ENCODE measurements at places on chromosomes 3 and 15.

DNA sequence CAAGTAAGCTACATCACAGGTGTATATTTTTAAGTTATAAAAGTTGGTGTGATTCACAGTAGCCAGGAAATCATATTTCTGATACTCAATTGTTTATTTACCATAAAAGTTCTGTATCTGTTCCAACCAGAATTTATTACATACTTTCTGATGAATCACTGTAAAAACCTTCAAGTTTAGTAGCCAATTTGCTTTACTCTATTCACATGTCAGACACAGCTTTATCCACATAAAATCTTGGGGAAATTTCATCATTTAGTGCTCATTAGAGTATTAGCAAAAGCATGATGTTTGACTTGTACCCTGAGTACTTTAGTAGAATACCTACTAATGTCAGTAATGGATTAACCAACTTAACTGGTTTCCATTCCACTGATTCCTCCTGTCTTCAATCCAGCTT, 249.8 kb downstream of the POLQ start:
- DNase-seq: no peak

DNA sequence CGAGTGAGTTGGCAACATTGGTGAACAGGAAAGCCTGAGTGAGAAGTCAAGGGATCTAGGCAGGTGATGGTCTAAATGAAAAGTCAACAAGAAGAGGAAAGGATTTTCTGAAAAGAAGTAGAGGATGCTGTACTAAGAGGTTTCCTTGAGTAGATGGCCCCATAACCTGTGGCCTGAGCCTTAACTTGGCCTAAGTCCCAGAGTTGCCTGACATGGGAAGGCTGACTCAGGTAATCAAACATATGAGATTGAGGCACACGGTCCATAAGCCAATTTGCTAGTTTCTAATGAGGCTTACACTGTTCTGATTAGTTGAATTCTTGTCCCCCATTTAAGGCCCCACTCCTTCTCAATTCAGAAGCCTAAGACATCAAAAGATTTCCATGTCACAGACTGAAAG, 262.5 kb upstream of the LMCD1 start:
- DNase-seq: no peak

DNA sequence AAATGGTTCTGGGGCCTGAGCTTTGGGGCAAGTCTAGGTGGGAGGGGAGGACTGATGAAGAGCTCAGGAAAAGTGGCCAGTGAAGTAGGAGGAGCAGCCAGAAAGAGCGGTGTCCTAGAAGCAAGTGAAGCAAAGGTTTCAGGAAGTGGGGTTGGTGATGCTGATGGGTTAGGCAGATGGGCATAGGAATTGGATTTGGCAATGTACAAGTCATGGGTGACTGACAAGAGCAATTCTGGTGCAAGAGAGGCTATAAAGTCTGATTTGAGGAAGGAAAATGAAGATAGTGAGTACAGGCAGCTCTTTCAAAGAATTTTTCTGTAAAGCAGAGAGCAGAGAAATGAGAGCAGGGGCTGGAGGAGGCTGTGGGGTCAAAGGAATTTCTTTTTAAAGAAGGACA, 19.7 kb downstream of the ALPK3 start:
- no peak for DNase-seq

DNA sequence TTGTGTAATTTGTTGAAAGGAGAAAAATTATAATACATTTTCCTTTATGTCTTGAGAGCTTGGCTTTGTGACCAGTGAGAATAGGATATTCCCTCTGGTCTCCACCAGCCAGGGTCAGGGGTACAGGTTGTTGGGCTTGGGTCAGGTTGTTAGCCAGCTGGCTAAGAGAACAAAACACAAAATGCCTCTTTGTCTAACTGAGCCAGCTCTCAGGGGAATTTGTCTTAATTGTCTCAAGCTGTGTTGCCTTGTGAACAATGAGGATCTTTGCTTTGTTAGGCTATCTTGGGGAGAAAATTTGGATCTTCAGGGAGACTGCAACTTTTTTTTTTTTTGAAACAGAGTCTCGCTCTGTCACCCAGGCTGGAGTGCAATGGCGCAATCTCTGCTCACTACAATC, 17.7 kb upstream of the GK5 start:
- no peak for DNase-seq

- no peak for DNase-seq
These were observed 3.2 kb upstream of the ILDR1 start for GRCh38 chr3:122025296-122025695.

GRCh38 chr3:57029924-57030323, 30.5 kb upstream of the SPATA12 start:
- DNase-seq: no peak

DNA sequence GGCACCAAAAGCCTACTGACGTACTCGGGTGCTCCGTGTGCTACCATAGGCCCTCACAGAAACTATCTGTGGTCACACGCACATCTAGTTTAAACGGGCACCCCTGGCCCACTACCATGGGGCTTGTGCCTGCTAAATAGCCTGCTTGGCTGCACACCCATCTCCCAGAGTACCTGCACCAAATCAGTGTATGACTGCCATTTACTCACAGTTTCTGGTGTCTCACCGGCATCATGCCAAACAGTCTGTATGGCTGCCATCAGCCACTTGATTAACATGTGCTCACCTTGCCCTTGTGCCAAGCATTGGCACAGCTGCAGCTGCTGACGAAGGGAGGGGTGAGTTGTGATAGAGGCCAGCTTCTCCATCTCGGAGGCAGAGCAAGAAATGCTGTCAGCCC, 232.7 kb downstream of the IGSF11 start:
- no peak for DNase-seq

DNA sequence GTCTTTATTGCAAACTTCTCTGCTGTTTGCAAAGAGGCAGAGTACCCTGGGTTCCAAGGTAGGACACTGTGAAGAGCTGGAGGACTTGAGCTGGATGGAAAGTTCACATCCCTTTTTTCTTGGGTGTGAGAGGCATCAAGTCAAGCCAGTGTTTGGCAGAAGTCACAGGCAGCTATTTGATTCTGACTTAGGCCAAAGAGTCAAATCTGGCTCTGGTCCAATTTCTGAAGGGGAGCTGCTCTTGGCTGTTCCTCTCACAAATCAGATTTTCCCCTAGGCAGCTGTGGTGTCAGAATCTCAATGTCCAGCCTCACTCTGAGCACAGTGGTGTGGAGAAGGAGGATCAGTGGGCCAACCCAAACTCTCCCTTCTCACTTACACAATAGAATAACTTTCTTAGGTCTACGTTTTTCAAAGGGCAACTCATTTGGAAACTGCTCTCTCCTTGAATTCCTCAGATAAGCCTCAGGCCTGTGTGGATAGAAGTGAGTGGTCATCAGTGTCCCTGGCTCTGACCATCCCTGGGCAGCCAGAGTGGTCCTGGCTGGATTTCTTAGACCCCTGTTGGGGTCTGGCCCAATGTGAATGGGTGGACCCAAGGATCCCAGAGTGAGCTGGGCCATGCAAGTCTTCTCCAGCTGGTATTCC, 18.2 kb upstream of the AMOTL2 start:
- DNase-seq: no peak

- DNase-seq: no peak
These were observed 28.2 kb upstream of the XIRP1 start for GRCh38 chr3:39220407-39221140.

DNA sequence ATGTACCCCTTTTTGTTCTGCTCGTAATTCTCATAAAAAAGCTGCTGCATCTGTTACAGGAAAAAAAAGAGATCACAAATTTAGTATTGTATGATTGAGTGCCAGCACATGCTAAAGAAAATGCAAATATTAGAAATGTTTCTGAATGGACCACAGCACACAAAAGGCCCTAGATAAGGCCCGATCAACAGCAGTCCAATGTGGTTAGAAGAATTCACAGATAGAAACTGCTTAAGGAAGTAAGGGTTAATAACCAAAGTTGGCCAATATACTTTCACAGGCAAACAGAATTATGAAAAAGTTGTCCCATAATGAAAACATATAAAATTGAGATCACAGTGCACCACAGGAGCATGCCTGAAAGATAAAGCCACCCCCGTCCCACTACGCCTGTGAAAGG, 72.9 kb downstream of the CHSY1 start:
- DNase-seq: no peak

- no peak for DNase-seq
These were observed 33.8 kb downstream of the GLCE start for GRCh38 chr15:69194025-69194827.

- no peak for DNase-seq
These were observed 1050.5 kb downstream of the ROBO2 start for GRCh38 chr3:78090382-78090781.

DNA sequence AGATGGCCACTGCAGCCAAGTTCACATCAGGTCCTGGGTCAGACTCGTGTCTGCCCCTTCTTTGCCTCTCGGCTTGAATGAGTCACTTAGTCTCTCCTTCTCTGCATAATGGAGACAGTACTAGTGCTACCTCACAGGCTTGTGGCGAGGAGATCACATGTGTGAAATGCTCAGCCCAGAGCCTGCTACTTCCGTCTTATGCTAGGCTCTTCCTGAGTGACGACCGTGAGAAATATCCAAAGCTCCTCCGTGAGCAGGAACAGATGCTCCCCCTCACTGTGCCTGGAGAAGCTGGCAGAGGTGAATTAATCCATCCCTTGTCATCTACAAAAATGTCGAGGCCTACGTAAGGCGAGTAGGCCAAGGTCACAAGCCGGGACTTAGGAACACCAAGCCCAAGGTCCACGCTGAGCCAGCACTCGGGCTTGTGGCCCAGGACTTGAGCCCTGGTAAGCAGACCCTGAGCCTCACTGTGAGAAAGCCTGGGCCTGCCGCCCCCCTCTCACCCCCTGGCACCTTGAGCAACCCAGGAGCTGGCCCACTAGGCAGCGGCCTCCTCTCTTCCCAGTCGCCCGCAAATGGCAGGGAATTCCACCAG, 17.9 kb downstream of the PAK6 start:
- no peak for DNase-seq

DNA sequence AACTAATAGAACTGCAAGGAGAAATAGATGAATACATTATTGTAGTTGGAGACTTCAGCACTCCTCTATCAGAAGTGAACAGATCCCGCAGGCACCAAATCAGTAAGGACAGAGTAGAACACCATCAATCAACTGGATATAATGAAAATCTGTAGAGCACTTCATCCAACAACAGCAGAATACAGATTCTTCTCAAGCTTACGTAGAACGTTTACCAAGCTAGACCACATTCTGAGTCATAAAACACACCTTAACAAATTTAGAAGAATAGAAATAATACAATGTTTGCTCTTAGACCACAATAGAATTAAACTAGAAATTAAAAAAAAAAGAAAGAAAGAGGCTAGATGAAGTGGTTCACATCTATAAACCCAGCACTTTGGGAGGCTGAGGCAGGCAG, 70.7 kb upstream of the NEDD4 start:
- DNase-seq: no peak

DNA sequence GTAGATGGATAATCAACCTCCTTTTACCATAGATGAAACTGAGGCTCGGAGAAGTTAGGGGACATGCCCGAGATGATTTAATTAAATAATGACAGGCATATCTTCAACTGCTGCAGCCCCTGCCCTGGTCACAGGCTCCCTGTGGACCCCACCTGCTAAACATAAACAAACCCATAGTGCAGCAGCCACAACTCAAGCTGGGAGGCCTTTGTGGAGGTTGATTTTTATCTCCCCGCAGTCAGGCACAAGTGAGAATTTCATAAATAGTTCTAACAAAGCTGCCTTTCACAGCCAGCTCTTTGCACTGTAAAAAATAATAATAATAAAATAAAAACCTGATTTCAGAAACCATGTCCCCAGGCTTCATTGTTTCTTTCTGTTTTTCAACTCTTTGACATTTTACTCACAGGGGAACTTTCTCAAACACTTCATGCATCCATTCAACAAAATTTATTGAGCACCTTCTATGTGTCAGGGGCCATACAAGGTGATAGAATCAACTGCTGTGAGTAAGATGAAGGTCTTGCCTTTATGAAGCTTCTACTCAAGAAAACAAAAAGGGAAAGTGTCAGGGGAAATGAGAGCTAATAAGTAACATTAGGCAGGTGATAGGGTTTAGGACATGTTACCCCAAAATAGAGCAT, 393.6 kb upstream of the PROK2 start:
- no peak for DNase-seq

- no peak for DNase-seq
These were observed 41.5 kb downstream of the MGLL start for GRCh38 chr3:127780536-127781400.

DNA sequence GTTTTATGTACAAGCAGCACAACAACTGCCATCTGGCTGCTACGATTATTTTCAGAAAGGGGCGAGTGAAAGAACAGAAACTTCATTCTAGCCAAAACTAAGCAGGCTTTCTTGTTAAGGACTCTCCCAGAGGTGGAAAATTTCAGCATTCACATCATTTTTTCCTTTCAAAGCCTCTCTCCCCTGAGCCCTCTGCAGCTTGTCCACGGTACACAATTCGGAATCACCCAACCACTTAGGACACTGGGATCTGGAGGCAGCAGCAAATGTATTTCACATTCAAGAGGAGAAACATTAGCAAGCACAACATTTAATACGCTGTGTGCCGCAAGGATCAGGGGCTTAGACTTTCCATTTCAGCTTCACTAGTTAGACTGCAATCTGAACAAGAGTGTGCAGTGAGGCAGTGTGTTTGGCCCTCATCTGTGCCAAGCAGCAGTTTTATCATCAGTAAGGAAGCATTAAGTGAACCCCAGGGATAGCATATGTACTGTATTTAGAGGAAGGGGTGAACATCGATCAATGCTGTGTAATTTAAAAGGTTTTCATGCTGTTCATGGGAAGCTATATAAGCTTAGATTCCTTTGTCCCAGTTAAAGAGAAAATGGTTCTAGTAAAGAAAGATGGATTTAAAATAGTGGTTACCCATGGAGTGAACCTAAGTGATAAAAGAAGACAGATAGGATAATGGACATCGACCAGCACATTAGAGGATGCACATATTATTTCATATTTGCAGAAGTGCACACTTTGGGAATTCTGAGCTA, 504.9 kb downstream of the TBL1XR1 start:
- no peak for DNase-seq

DNA sequence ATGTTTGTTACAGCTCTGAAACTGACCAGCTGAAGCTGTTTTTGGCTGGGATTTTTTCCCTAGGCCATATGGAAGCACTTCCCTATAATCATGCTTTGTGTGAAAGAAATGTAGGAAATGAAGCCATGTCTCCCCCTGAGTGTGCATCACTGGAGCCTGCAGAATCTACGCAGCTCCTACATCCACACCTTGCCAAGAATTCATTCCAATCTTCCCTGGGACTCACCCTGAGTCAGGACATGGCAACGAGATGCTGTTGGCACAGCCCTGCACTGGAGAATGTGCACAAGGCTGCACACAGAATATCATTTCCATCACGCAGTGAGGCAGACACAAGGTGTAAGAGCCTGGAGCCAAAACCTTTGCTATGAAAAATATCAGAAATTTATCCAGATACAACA, 189.5 kb downstream of the ADAMTSL3 start:
- peak; percentile 40 for DNase-seq

DNA sequence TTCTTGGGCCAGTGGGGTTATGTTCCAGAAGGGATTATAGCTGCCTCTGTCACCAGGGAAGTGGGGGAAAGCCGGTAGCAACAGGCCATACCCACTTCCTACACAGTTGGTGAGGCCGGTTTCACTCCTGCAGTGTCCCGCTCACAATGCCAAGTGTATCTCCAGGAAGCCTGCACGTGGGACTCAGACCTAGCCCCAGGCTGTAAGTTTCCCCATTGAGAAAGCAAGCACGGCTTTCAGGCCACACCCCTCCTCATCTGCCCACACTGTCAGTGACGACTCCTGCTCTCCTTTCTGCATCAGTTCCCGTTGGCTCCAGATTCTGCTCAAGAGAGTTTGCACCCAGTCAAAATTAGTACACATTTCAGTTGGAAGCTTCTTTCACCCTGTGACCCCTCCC, 51.6 kb upstream of the CPOX start:
- DNase-seq: no peak
